ENCODE measurements at places on chromosomes 11 and 22.
A peak's percentile ranks its signal among the peaks of the same experiment; 100 is the strongest.

DNA sequence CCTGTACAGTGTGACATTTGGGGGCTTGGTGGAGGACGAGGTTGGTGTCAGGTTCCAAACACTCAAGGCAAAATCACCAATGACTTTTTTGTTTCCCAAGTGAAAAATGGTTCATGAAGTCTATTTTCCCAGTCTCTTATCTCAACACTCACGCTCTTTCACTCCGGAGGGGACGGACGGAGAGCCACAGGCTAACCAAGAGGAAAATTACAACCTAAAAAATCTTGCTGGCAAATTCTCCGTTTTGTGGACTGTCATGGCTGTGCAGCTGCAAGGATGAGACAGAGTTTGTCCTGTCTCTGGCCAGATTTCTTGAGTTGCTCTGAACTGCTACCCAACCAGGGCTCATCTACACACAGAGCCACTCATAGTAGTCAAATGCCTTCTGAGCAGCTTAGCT, 101.2 kb downstream of the ABTB2 start:
- no peak for DNase-seq

GRCh38 chr11:63843041-63843440, 4.1 kb downstream of the MARK2 start:
- no peak for DNase-seq

DNA sequence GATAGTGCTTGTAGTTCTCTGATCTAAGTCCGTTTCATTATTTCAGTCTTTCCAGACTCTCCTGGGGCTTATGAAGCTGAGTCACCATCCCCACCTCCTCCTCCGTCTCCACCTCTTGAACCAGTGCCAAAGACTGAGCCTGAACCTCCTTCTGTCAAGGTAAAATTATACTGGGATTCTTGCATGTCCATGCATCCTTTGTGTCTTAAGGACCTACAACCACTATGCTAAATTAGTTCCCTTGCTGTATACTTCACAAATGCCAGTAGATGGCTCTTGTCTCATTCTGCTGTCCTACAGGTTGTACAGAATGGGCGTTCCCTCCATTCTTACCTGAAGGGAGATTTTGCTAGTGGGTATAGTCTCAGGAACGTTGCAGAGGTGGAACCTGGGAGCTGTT, 42.2 kb downstream of the POLD3 start:
- no peak for DNase-seq

DNA sequence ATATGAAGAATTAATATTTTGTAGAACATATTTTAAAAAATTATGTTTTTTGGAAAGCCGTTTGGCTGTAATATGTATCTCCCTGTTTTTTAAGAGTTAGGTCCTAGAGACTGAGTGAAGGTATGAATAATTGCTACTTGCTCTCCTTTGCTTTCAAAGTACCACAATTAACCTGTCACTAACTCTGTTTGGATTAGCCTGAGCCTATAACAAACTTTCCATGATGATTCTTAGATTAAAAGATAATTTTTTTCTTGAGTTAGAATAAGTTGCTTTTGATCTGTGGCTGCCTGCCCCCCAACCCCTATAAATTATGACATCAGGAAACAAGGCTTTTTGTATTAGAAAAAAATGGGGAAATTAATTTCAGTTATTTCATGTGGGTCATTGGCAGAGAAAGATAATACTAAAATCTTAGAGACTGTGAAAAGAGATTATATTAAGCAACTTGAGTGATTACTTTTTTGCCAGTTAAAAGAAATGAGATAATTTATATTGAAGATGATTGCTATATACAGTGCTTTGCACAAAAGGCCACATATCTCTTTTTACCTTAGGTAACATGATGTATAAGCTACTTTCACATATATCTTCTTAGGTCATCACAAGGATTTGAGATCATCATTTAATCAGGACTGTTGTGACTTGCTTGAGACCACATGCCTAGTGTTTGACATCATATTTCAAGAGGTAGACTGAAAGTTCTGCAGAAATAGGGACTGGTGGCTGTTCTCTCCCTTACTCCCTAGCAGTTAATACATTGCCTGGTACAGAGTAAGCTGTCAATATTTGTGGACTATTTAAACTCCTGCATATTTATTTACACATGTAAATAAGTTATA, 9.6 kb downstream of the MTMR3 start:
- no peak for DNase-seq

GRCh38 chr11:78231962-78232501, 43.3 kb downstream of the USP35 start:
- no peak for DNase-seq

GRCh38 chr11:44387825-44388224, 77.9 kb upstream of the ALX4 start:
- no peak for DNase-seq

DNA sequence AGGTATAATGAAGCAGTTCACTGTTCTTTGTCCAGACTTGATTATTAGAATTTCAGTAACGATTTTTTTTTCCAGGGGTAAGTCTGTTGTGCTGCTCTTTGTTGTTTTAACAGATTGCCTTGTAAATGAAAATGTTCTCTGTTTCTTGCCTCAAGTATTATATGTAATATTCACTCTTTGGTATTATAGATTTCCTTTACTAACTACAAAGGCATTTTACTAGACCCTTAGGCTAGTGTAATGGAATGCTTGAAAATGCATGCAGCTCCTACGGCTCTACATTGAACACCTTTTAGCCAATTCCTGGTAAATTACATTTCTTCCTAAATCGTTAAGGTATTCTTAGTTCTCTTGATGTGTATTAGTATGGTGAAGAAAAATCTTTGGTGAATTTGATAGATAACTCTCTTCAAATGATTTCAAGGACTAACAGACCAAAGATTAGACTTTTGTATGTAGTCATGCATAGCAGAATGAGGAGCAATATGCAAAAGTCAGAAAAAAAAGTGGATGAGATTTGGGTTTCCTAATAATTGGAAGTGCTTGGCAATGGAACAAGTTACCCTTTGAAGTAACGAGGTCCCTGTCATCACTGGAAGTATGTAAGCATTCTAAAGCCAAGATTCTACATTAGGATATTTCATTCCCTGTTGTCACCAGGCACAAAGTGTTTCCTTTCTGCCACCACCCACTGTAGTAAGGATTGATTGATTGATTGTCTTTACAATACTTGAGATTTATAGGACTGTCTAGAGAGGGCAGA, 113.1 kb downstream of the DBX1 start:
- no peak for DNase-seq

- no peak for DNase-seq
These were observed 36.9 kb downstream of the PACS1 start for GRCh38 chr11:66106786-66107599.

DNA sequence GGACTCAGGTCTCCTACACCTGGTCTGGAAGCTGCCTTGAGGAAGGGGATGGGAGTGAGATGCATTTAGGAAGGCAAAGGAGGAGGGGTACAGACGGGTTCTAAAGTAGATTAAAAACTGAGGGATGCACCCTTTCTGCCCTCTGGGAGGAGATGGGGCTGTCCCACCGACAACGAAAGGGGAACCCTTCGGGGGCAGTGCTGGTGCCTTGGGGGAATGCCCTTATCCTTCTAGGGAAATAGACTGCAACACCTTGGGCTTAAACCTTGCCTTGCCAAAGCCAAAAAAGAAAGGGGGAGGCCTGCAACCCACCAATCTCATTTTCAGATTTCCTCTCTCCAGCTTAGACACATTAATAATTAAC, 89.8 kb downstream of the PLEKHA7 start:
- no peak for DNase-seq

GRCh38 chr11:126499131-126499752, 143.8 kb downstream of the ST3GAL4 start:
- DNase-seq, result no peak

DNA sequence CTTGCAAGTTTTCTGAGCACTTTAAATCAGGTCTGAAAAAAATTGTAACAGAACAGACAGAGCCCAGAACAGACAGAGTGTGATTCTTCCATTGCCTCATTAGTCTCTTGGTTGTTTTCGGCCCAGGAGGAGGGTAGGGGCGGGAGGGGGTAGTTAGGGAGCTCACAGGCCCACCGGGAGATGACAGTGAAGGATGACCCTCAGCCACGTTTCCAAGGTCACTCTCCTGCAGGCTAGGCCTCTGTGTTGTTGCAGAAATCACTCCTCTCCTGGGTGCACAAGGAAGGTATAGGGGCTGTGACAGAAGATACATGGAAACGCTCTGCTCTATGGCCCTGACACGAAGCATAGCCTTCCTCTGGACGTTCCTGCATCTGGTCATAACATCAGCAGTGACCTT, 69.3 kb downstream of the ABTB2 start:
- DNase-seq, result no peak

- no peak for DNase-seq
These were observed 1.3 kb downstream of the USP28 start for GRCh38 chr11:113874096-113874495.

GRCh38 chr11:9839550-9839949, 175.7 kb downstream of the SWAP70 start:
- no peak for DNase-seq

DNA sequence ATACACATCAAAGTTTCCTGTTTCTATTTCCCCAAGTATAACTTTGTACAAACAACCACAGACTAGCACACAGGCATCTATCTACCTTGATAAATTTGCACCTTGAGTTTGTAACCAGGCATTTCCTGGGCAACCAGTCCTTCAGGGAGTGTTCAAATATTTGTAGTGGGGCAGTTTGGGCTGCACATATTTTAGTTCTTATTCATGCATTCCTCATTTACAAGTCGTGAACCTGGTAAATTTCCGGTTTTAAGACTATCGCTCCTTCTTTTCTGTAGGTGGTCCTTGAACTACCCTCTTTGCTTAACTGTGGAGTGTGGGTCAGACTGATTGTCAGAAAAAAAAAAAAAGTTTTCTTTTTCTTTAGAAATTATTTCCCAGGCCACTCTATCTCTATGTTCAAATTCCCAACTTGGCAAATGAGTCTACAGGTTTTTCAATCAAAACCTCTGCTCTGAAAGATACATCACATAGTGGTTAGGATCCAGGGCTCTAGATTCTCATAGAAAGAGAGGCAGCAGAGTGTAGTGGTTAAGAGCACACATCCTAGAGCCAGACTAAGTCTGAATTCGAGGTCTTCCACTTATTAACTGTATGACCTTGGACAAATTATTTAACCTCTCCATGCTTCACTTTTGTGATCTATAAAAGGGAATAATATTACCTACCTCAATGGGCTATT, 201.5 kb downstream of the SOX6 start:
- peak; percentile 7 for DNase-seq

- no peak for DNase-seq
These were observed 935.1 kb upstream of the RAG2 start for GRCh38 chr11:37533087-37533486.

GRCh38 chr11:75894036-75894585, 79.1 kb downstream of the UVRAG start:
- no peak for DNase-seq

DNA sequence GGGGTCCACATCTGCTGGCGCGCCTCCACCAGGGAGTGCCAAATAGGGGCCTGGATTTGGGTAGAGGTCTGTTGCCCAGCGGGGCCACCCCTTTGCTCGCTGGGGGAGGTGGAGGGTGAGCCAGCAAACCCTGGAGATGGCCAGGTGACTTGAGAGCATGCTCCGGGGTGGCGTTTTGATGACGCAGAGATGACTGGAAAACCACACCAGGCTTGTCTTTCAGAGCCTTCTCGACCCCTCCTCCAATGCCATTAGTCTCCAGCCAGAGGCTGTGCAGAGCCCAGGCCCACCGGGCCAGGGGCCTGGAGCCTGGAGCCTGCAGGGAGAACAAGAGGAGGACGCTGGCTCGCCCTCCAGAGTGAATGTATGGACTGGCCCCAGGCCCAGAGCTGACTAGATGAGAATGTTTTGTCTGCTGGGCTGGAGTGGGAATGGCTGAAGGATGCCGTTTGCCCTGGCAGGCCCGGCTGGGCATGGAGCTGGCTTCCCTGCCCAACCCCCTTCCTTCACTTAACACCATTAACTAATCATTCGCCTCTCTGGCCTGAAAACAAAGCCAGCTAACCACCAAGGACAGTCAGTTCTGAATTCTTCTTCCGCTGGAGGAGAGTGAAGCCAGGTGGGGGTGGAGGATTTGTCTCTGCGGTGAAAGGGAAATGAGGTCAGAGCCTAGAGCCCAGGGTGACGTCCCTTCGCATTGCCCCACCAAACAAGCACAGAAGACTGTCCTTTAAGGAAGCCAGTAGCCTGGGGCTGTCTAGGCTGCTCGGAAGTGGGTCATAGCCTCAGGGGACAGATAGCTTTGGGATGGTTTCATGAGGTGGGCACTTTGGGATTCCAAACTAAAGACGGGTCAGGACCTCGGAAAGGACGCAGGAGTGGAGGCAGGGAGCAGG, 1.6 kb upstream of the MCAM start:
- no peak for DNase-seq

DNA sequence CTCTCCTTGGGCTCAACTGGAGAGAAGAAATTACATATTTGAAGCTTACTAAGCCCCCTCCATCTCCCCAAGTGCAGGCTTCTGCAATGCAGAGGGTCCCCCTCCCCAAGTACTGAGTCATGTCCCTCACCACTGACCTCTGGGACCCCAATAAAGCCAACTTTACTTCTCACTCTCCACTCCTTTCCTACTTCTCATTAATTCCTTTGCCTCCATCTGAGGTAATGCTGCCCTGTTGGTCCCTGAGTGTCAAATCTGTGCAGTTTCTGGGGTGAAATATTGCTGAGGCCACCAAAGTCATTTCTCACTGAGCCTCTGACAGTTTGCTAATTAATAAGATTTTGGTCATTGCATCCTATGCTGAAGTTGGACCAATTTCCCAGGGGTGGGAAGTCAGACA, 101.6 kb downstream of the NELL1 start:
- no peak for DNase-seq

GRCh38 chr11:75705541-75705940, 12.1 kb upstream of the MOGAT2 start:
- no peak for DNase-seq

- no peak for DNase-seq
These were observed 27.8 kb downstream of the TSPAN4 start for GRCh38 chr11:870418-870817.

- no peak for DNase-seq
These were observed 99.8 kb downstream of the STIM1 start for GRCh38 chr11:3955299-3955665.

GRCh38 chr11:11577932-11578911, 43.6 kb downstream of the GALNT18 start:
- DNase-seq, result no peak

DNA sequence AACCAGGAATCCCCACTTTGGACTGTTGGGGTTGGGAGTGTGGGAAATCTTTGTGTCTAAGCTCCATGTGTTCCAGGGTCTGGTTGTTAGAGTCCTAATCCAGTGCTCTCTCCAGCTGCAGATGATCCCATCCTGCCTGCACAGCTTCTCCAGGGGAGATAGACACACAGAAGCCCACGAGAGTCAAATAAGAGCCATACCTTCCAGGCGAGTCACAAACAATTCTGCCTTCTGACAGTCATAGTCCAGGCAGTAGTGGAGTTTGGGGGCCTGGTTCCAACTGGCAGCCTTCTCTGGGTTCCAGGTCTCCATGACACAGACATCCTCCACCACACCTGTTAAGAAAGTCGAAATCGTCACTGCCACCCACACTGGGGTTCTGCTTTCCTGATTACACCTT, 32.1 kb downstream of the SYT13 start:
- DNase-seq, result no peak
